ENCODE measurements at places on chromosomes 12 and 14.
A peak's percentile ranks its signal among the peaks of the same experiment; 100 is the strongest.

- DNase-seq: no peak
Observed at GRCh38 chr14:35576260-35576659, 42.3 kb downstream of the INSM2 start.

DNA sequence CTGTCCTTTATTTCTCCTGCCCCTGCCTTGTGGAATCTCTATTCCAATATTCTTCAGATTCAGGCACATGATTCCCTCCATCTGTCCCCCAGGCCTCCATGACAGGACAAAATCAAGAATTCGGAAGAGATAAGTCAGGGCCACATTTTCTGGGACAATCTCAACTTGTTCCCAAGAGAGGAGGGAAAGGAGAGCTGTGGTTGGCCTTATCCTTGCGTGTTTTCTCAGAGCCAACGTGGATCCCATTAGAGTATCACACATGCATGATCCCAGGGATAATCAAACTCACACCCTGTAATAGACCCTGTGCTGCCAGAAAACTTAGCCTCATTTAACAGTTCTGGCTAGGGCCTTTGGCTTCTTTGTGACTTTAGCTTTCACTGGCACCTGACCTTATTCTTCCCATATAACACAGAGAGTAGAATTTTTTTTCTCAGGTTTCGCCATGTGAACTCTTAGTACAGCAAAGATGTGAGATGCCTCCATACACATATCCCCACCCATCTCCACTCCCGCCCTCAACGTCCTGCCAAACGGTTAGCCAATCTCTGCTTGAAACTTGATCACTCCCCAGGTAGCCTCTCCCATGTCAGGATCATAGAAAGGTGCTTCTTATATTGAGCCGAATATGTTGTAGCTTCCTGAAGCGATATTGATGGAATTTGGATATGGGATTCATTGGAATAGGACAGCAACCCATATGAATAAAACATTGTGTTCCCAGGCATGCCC is 6.7 kb upstream of the KRT1 start:
- DNase-seq: no peak

GRCh38 chr12:46359667-46360280 is 12.8 kb downstream of the SLC38A2 start:
- no peak for DNase-seq

GRCh38 chr12:91179966-91180561 is 2.6 kb downstream of the DCN start:
- no peak for DNase-seq

GRCh38 chr12:11677752-11678151 is 28.3 kb downstream of the ETV6 start:
- no peak for DNase-seq

- no peak for DNase-seq
Observed at GRCh38 chr12:117052386-117053049, 46.7 kb downstream of the TESC start.

- peak; percentile 37 for DNase-seq
Observed at GRCh38 chr12:92144631-92145480, 790 bp downstream of the BTG1 start.

- no peak for DNase-seq
Observed at GRCh38 chr14:26594756-26595545, 2.9 kb downstream of the NOVA1 start.

DNA sequence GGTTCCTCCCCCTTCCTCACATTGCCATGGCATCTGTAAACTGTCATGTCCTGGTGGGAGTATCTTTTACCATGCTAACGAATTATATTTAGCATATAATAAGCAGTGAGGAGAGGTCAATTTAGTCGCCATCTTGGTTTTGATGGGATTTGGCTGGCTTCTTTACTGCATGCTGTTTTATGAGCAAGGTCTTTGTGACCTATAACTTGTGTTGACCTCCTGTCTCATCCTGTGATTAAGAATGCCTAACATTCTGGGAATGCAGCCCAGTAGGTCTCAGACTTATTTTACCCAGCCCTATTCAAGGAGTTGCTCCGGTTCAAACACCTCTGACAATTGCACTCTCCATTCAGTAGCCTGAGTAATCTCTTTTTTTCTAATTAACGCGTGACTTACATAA is 2.1 kb upstream of the EIF4B start:
- DNase-seq: no peak

DNA sequence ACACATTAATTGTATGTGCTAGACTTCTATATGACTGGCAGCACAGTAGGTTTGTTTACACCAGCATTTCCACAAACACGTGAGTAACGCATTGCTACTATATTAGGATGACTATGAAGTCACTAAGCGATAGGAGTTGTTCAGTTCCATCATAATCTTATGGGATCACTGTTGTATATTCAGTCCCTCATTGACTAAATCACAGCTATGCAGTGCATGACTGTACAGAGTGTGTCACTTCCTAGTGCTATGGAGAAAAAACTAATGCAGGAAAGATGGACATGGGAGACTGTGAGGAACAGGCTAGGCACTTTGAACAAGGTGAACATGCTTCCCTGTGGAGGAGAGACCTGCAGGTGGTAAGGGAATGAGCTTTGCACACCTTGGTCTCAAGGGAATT is 259.8 kb downstream of the NUAK1 start:
- no peak for DNase-seq

DNA sequence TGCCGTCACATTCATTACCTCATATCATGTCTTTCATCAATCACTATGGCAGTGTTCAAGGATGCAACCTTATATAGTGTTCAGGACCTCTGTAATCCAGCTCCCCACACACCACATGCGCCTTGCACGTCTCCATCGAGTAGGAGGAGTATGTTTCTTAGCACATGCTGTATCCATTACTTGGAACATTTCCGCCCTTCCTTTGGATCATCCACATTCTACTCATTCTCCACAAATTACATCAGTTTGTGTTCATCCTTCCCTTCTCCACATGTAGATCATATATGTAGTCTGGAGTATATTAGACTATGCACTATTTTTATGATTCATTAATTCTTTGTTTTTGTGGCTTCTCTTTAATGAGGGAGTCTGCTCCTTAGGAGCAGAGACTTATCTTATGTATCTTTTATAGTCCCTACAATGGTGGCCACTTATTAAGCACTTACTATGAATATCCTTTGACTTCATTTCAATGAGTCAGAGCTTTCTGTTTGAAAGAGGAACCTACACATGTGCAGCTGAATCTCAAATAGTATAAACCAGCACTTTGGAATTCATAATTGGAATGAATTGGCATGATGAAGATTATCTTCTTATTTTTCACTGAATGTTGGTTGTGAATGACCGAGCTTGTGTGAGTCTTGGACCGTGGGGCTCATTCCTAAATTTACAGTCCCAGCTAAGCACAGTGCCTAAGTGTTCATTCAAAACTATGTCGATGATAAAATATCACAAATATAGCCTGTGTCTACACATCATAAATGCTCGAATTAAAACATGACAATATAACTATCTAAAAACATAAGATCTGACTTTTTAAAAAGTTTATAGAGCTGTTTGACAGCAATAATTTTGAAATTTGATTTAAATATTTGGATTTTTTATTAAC is 30.2 kb upstream of the NPAS3 start:
- no peak for DNase-seq

DNA sequence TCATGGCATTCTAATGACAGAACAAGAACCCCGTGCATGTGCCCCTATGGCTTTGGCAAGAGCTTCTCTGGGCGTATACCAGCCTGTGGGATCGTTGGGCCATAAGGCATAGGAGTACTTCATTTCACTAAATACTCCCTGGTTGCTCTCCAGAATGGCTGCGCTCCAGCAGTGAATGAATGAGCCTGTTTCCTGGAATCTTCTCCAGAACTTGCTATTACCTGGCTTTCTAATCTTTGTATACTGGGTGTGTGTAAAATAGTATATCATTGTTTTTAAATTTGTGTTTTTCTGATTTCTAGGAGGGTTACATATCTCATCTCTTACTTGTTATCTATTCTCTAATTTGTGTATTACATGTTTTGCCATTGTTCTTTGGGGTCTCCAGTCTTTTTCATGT is 28.6 kb upstream of the EMP1 start:
- no peak for DNase-seq

DNA sequence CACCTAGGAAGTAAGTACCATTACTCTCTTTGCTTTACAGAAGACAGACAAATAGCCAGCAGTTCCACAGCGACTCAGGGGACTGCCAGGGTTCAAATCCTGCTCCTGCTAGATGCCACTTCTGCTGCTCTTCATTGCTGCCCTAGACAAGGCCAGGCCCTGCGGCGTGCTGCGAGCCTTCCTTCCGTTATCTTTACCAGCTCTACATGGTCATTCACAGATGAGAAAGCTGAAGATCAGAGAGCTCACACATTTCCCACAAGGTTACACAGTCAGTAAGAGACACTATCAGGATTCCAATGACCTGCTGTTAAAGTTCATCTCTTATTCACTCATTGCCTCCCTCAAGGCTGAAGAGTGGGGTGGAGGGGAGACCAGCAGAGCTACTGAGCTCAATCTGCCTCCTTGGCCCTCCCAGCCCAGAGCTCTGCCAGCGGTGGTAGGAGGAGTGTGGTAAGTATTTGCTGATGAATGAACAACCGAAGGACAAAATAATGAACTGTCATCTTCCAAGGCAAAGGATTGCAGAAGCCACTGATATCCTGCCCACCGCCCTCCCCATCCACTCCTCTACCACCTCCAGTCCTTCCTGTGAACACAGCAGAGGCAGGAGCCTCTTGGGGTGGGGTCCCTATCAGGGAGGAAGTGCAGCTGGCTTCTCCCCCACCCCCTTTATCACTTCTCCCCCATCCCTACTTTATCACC is 14.6 kb upstream of the HDAC7 start:
- DNase-seq: no peak

DNA sequence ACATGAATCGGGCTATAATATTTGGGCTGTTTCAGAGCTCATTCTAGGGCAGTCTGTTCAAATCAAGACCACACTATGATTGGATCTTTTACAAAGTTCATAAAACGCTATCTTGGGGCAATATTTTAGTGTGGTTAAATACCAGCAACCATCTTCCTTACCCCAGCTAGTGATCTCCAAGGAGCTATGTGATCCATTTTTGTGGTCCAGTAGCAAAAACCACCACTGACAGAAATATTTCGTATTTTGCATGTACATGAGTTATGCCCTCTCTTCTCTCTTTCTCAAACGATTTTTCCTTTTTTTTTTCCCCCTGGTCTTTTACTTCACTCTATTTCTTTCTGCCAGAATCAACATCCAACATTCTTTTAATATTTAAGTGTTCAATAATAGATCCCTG is 280.6 kb upstream of the KITLG start:
- DNase-seq: no peak

DNA sequence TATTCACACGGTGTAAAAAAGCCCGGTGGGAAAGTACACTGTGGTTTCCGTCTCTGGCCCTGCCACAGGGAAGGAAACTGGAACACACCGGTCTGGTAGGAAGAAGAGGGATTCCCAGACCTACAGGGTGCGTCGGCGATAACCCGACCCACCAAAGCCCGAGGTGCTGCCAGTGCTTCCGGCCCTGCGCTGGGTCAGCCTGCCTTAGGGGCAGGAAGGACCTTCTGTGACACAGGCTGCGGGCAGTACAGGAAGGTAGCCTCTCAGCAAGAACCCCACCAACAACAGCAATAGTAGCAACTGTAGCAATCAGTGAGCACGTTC is 169.5 kb upstream of the FKBP4 start:
- DNase-seq: no peak

DNA sequence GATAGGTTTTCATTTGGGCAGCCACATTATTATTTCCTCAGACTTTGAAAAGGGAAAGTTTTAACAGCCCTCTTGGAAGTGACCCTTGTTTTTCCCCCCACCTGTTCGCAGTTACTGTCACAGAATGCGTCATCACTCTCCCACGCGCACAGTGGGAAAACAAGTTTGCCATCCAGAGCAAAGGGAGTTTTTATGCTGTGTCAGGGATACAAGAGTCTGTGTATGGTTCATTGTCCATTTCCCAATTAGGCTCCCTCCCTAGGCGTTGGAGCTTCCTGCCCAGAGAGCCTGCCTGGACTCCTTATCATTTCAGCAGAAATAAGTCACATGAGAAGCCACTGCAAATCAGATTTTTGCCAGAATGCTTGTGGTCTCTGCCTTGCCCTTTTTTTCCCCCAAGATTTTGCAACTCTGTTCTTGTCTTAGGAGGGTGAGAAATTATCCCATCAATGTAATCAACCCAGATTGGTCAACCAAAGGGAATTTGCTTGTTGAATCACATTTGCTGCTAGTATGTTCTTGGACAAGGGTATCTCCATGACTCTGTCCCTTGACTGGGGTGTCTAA is 104.1 kb downstream of the IGF1 start:
- no peak for DNase-seq

- DNase-seq: no peak
Observed at GRCh38 chr12:48389409-48389808, 38.7 kb upstream of the ZNF641 start.

DNA sequence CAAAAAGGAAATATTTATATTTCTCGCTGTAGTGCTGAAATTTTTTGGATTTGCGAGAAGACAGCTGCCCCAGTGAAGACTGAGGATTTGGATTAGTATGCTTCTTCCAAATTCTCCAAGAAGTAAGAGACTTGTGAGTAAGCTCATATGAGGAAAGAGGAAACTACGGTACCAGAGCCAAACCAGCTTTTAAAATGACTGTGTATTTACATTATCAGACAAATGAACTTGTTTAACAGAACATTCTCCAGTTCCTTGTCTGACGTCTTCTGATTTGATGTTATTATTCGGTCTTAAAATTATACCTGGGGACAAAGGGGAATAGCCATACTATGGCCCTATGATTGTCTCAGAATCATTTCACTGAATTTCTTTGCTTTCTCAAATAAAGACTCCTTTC is 8.0 kb downstream of the CLEC12B start:
- DNase-seq: no peak

DNA sequence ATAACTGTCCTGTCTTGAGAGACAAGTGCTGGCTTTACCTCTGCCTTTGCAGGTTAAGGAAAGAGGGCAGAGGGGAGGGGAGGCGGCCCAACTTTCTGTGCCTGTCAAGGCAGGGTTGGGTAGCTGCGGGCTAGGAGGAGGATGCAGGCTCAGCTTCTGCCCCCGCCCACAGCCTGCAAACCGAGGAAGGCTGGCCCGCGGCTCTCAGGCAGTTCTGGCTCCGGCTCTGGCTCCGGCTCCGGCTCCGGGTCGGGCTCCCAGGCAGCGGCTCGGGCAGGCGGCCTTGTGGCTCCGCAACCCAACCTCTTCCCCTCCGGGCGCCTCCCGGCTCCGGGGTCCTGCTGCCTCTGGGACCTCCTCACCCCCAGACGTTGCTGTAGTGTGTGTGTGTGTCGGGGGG is 92.9 kb downstream of the TMEM30B start:
- no peak for DNase-seq

DNA sequence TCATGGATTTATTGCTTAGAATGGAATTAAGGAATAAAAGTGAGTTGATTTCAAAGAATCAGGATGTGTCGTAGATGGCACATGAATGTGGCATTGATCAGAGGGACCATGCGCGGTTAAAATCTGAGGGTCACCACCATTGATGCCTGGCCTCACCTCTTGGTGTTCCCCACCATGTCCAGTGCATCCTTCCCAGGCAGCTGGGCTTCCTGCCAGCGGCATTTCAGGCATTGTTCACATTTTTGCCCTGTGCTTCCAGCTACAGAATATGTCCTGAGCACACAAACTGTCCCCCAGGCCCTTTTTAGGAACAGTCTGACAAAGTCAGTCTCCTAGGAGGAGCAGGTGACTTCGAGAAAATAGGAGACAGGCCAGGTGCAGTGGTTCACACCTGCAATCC is 42.0 kb upstream of the TSPAN9 start:
- no peak for DNase-seq
